Effector CD4-positive, alpha-beta T cell (primary cell): ENCODE measurements at places on chromosomes 1 and 21.

DNA sequence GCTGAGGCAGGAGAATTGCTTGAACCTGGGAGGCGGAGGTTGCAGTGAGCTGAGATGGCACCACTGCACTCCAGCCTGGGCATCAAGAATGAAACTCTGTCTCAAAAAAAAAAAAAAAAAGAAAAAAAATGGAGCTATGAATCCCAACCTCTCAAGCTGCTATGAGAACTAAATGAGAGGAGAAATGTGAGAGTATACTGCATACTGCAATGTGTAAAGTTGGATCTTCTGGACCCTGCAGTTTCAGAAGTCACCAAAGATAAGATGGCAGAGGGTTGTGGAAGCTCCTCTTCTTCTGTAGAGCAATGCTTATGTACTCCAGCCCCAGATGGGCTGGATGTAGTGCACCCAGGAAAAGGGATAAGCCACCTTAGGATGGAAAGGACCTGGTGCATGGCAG, 55.6 kb downstream of the PLXNA2 start:
- no peak for DNase-seq

DNA sequence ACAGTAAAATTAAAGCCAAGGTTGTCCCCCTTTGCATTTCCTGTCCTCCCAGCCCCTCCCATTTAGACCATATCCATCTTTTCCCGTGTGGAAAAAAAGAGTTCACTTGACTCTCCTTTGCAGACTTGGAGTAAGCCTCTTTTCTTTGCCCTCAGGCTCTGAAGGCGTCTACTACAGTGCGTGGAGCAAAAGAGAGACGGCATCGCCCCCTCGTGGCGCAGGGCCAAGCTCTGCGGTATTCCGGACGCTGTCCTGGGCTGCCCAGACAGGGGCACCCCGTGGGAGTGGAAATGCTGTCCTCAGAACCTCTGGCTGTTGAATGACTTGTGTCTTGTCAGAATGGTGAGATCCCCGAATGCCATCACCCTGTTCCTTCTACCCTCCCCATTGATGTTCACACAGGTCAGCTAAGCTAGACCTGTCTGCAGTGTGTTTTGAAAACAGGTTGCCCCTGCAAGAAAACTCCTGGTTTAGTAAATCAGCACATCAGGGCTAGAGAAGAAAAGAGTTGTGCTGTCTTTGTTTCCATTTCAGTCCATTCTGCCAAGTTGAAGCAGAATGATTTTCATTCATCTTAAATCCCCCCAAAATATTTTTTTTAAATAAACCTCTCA, 12.3 kb upstream of the GJA8 start:
- peak; percentile 39 for DNase-seq

DNA sequence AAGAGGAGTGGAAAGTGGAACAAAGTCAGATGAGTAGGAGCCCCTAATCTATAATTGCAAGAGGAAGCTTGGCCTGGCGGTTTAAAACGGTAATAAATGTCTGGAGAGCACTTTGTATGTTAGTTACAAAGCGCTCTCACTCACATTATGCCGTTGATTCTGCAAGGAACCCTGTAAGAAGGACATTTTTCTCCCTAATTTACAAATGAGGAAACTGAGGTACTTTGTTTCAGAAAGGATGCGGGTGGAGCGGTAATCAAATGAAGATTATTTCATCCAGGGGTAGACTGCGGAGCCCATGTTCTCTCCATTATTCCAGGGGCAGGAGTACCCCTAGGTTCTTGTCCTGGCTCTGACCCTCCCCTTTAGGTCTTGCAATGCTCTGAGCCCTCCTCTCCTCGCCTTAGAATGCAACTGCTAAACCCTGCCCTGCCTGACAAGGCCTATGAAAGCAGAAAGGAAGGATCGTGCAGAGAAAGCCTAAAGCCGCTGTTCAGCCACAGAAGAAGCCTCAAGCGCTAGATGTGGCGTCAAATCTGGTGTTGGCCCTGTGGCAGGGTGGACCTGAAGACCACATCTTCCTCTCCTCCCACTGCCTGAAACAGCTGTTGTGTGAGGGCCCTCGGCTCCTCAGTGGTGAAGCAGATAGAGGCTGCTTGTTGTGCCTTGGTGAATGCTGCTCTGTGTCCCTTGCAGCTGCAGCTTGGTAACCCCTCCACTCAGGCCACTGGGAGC, 588 bp upstream of the PACC1 start:
- DNase-seq, result no peak

GRCh38 chr1:9763914-9764313, 59.9 kb downstream of the CLSTN1 start:
- DNase-seq, result no peak

- DNase-seq, result no peak
These were observed 49.4 kb downstream of the TBCE start for GRCh38 chr1:235416662-235417049.

DNA sequence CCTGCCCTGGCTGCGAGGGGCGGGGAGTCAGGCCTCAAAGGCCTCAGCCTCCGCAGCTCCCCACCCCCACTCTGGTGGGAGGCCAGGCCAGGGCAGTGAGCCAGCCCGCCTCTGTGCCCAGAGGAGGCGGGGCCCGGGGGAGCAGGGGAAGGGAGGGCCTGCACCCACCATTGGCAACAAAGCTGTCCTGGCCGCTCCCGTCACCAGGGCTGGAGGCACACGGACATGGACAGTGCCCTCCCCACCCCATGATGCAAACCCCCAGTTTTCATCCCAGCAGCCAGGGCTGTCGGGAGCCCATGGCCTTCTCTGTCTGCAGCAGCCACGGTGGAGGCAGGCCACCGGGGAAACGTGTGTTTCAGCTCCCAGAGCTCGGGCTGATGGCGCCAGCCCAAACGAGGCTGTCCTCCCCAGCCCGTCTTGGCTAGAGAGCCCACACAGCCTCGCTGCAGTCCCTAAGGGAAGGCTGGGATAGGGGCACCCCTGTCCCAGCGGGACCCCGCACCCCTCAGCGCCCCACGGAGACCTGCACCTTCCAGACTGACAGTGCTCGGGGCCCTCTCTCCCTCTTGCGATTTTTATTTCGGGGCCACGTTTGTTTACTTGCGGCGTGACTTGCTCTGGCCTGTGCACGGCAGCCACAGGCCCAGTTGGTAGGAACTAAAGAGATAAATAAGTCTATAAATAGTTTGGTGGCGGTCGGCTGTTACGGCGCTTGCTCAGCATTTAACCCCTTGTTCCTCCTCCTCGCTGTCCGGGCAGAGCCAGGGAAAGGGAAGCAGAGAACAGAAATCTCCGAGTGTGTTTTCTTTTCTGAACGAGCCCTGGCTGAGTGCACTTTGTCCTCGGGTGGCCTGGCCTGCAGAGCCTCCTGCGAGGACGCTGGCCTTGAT, 101.8 kb downstream of the PRDM16 start:
- no peak for DNase-seq

- no peak for DNase-seq
These were observed 142.8 kb upstream of the COA6 start for GRCh38 chr1:234230414-234230862.

GRCh38 chr1:172638249-172638648, 20.7 kb upstream of the FASLG start:
- no peak for DNase-seq

- DNase-seq, result no peak
These were observed 66.0 kb downstream of the CTH start for GRCh38 chr1:70477090-70477489.

GRCh38 chr1:209869291-209870149, 41.7 kb downstream of the UTP25 start:
- DNase-seq, result no peak

DNA sequence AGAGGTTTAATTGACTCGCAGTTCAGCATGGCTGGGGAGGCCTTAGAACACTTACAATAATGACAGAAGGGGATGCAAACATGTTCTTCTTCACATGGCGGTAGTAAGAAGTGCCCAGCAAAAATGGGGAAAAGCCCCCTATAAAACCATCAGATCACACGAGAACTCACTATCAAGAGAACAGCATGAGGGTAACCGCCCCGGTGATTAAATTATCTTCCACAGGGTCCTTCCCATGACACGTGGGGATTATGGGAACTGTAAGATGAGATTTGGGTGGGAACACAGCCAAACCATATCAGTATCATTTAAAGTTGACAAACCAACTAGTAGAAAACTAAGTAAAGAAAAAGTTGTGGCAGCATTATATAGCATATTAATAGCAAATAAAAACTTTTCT, 71.3 kb upstream of the DNAJC6 start:
- no peak for DNase-seq

- no peak for DNase-seq
These were observed 5.3 kb upstream of the CHD1L start for GRCh38 chr1:147236959-147237791.

- DNase-seq, result no peak
These were observed 27.8 kb downstream of the SYT2 start for GRCh38 chr1:202682477-202682876.

DNA sequence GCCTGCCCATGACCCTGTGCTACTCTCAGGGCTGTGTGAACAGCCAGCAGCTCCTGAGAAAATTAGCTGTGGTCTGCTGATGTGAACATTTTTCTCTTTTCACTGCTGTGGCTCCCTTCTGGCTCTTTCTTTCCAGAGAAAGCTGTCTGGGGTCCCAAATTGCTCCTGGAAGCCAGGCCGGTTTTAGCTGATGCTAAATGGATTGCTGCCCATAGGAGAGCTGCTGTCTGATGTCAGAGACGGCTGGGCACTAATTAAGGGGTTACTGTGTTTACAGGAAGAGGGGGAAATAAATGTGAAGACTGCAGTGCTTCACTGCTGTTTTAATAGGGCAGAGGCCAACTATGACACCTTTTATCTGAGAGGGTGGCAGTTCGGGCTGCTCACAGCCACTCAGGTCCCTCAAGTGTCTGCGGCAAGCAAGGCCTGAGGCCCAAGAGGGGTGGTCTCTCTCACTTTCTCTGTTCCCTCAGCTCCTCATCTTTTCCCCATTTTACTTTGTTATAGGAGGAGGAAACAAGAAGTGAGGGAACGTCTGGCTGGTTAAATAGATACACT, 106.0 kb upstream of the GNG12 start:
- no peak for DNase-seq

- DNase-seq, result no peak
These were observed 20.5 kb downstream of the ELAVL4 start for GRCh38 chr1:50129201-50129600.

DNA sequence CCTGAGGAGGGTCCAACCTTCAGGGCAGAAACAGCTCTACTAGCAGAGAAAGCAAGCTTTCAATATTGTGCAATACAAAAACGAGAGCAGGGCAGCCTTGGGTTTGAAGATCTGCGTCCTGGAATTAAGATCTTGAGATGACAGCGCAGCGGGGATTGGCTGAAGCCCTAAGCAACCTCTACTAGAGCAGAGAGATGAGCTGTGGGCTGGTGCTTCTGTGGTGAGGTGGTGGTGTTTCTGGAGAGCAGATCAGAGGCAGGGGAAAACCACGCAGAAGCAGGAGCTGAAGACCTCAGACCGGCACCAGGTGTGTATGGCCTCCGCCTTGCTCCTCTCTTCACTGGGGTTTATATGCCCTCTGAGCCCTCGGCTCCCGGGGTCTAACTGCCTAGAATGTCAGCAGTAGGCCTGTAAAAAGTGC, 12.5 kb downstream of the TRAF3IP3 start:
- DNase-seq, result peak; percentile 68

DNA sequence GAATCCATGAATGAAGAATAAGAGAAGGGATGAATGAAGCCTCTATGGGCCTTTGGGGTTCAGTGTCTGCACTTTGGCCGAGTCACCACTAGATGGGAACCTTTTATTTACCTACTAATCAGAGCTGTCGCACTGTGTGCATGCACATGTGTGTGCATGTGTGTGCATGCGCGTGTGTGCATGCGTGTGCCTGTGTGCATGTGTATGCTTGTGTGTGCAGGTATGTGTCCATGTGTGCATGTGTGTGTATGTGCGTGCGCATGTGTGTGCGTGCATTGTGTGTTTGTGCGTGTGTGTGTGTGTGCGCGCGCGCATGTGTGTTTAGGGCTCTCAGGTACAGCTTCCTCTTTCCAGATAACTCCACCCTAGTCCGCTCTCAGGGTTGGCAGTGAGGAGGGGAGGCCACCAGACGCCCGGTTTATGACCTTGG, 20.4 kb upstream of the UBXN10 start:
- no peak for DNase-seq

DNA sequence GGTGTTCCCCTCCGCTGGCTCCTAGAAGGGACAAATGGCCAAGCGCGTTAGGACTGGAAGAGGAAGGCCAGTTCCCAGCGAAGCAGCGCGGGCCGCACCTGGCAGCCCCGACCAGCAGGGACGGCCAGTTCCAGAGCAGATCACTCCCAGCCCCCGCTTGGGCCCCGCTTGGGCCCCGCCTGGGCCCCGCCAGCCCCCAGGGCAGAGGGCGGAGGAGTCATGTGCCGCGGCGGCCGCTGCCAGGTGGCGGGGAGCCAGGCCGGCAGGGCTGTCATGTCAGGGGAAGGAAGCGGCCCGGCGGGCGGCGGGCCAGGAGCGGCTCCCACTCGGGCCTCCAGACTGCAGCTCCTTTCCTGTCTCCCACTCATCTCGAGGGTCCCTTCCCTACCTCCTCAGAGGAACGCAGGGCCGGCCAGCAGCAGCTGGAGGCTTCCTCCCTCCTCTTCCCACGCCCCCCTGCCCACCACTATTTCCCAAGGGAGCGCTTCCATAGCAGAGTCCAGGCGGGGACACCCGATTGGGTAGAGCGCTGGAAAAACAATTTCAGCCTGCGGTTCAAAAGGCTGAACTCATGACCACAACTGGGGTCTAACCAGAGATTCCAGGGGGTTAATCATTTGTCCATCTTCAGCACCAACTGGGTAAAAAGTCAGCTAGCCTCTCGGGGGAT, 16.5 kb downstream of the ZNF697 start:
- DNase-seq, result no peak

GRCh38 chr1:86461482-86461881, 7.2 kb upstream of the CLCA1 start:
- no peak for DNase-seq

- no peak for DNase-seq
These were observed 6.3 kb downstream of the KLHL21 start for GRCh38 chr1:6596351-6596750.

DNA sequence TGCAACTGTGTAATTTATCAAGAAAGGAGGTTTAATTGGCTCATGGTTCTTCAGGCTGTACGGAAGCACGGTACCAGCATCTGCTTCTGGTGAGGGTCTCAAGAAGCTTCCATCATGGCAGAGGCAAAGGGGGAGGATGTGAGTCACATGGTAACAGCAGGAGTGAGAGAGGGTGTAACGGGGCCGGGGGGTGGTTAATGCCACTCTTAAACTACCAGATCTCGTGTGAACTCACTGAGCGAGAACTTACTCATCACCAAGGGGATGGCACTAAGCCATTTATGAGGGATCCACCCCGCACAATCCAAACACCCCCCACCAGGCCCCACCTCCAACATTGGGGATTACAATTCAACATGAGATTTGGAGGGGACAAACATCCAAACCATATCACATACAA, 21.0 kb upstream of the IFFO2 start:
- no peak for DNase-seq

- DNase-seq, result no peak
These were observed 15.3 kb upstream of the AHCYL1 start for GRCh38 chr1:109969146-109969829.

- no peak for DNase-seq
These were observed 220.1 kb downstream of the SDCCAG8 start for GRCh38 chr1:243475966-243476365.

- DNase-seq, result no peak
These were observed 185.4 kb downstream of the LYPLAL1 start for GRCh38 chr1:219359126-219359525.

GRCh38 chr1:36944883-36945282, 89.4 kb downstream of the GRIK3 start:
- DNase-seq, result no peak

GRCh38 chr1:206971029-206971655, 882 bp upstream of the FCAMR start:
- DNase-seq, result no peak
